ENCODE measurements at places on chromosomes 11 and 22.
A peak's percentile ranks its signal among the peaks of the same experiment; 100 is the strongest.

GRCh38 chr22:22011964-22012363, 29.4 kb upstream of the TOP3B start:
- no peak for DNase-seq

DNA sequence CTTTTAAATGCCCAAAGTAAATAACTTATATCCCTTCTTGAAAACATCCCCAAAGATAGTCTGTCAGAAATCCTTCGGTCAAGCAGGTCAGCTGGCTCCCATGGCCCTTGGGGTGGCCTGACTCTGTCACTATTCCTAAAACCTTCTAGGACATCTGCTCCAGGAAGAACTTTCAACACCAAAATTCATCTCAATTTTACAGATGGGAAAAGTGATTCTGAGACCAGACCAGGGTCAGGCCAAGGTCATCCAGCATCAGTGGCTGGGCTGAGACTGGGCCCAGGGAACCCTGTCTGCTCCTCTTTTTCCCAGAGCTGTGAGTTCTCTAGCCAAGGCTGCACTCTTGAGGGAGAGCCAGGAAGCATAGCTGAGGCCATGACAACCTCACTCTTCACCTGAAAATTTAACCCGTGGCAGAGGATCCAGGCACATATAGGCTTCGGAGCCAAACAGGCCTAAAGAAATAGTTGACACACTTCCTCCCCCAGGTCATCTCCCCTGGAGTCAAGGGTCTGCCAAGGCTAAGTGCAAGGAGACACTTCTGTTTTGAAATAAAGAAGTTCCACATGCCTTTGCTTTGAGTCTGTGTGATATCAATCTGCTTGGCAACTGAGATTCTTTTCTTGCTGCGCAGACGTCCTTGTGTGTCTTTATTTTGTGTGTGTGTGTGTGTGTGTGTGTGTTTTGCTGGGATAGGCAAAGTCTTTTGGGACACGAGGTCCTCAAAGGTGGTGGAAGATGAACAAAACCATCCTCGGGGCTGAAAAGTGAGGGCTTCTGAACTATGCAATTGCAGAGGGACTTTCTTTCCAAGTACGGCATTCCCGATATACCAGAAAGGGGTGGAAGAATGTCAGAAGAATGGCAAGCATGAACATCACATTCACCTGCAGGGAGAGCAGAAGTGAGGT, 16.8 kb upstream of the PRG2 start:
- no peak for DNase-seq

DNA sequence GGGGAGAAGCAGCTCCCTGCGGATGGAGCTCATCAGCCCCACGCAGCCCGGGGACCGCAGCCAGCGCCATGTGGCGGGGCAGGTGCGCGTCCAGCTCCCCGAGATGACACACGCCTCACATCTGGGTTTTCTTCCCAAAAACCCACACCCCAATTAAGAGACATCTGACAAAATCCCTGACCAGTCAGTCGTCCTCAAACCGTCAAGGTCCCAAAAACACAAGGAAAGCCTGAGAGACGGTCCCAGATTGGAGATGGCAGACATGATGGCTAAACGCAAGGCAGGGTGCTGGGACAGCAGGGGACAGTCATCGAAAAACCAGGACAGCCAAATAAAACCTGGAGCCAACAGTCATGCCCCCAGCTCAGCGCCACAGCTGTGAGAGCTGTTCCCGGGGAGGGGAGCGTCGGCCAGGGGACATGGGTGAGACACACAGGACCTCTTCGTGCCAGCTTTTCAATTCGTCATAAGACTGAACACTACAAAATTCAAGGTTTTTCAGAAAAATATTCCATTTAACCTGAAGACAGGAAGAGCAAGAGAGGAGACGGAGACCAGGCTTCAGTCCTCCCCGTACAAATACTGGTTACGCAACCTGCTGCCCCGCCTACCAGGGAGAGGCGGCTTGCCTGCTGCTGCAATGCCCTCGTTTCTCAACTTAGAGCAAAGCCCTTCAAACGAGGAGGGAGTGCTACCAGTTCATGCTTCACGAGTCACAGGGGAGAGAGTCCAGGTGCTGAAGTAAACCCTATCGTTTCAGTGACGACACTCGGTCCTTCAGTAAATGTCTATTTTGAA, 10.5 kb downstream of the TOLLIP start:
- no peak for DNase-seq

DNA sequence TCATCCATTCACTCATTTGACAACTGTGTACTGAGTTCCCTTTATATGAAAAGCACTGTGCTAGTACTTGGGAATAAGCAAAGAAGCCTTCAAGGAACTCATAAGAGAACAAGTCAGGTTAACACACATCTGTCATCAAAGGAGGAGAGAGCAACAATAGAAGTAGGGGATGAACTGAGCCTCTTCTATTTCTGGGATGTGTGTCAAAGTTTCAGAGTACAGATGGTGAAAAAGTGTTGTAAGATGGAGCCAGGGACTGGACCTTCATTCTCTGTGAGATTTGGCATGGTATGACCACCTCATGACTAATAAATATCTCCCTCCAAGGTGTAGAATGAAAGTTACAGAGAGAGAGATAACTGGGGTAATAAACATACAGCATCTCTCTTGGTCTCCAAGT, 349.8 kb upstream of the PLET1 start:
- DNase-seq, result no peak

DNA sequence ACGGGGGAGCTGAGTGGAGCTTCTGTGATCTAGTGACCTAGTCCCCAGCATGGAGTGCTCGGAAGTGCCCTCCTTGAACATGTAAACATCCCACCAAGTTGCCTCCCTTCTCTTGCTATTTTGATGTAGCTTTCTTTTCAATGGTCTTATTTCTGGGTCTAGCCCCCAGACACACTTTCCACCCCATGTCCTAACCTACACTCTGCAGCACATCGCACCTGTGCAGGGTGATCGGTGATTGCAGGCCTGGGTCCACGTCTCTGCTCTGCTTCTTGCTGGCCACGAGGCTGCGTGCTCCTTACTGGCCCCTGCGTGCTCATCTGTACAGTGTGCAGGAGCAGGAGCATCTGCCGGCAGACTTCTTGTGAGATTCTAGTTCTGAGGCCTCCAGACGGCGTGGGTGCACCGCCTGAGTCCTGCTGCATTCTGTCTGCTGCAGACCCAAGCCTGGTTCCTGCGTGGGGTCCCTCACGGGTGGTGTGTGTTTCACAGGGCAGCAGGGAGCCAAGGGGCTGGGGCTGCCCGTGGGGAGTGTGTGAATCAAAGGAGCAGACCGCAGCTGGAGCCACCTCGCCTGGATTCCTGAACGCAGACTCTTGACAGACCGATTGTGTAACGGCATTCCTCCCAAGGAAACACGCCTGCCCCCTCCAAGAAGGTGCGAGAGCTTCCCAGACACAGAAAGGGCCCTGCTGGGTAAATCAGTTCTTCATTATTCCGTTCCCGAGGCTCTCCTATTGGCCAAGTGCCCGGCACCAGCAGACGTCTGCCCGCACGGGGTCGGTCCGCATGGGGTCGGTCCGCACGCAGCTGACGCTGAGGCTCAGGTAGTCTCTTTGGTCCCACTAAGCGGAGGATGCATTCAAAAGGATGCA, 44.4 kb upstream of the MYEOV start:
- no peak for DNase-seq

DNA sequence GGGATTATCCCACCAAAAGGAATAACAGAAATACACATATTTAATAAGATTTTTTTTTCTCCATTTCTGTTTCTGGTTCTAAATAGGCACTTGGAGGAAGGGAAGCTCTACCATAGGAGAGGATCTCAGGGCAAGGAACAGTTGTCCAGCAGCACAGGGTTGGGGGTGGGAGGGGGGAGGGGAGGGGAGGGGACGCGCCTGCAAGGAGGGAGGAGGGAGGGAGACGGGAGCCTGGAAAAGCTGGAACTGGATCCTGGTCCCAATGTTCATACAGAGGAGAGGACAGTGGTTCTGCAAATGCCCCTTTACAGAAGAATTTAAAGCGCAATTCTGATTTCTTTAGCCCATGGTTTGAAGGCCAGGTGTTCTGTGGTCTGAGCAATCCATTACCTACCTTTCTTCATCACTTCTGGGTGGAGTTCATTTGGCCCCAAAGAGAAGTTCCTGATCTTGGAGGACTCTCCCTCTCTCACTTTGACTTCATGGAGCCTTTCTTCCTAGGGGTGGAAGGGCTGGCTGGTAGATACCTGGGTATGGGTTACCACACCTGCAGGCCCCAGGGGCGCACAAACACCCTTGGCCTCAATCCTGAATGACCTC, 348.9 kb upstream of the NCAM1 start:
- no peak for DNase-seq

- no peak for DNase-seq
Observed at GRCh38 chr11:114187173-114187572, 109.0 kb upstream of the NNMT start.

- DNase-seq, result no peak
Observed at GRCh38 chr11:77109236-77110019, 6.8 kb downstream of the OMP start.

GRCh38 chr11:65471447-65471891, 27.4 kb upstream of the MALAT1 start:
- DNase-seq, result no peak

GRCh38 chr11:11978792-11979487, 29.5 kb downstream of the DKK3 start:
- no peak for DNase-seq

DNA sequence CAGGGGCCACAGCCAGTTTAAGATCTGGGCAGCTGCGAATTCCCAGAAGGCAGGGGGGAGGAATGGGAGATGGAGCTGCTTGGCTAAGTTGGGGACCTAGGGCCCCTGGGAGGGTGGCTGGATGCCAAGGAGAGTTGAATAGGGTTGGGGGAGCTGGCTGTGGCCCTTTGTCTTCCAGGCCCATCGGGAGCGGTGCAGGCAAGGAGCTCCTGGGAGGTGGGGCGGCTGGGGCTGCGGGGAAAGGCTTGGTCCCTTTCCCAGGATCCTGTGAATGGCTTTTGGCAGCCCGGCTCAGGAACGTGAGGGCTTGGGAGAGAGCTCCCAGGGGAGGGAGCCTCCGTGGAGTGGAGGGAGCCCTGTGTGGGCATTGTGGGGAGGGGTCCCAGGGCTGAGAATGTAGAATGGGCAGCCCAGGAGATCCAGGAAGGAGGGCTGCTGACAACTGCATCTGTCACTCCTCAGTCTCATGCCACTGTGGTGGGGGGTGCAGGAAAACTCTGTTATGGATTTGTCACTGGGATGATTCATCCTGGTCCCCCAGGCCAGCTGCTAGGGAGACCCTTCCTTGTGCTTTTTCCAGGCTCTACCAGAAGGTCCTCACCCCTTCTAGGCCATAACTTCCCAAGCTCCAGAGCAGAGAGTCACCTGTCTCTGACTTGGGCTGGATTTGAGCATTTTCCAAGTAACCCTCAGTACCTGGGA, 6.0 kb downstream of the FREY1 start:
- no peak for DNase-seq

GRCh38 chr22:47295226-47295901, 532.9 kb downstream of the TBC1D22A start:
- no peak for DNase-seq

DNA sequence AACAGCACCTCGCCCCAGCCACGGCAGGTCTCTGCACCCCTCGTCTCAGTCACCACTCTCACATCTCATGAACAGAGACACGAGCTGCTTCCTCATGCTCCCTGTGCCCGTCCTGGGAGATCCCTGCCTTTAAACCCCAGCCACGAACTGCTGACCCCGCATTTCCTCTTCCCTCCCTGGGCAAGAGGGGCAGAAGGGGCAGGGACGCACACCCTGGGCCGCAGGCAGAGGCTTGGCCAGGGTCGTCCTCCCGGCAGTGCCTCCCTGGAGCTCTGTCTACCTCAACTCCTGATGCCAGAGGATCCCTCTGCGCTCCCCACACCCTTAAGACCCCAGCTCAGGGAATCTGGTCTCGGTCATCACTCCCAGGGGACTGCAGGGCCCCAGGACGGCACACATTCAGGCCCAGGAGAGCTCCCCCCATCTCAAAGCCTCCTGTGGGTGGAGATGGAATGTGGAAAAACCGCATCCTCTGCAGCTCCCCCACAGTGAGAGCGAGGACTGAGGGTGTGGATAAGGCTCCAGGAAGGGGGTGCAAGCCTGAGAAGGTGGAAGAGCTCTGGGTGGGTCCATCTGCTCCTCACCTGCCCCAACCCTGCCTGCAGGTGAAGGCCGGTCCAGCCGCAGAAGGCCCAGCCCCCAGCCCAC, 1.2 kb downstream of the BID start:
- DNase-seq, result no peak

- DNase-seq, result no peak
Observed at GRCh38 chr11:133705074-133705648, 140.2 kb downstream of the SPATA19 start.

DNA sequence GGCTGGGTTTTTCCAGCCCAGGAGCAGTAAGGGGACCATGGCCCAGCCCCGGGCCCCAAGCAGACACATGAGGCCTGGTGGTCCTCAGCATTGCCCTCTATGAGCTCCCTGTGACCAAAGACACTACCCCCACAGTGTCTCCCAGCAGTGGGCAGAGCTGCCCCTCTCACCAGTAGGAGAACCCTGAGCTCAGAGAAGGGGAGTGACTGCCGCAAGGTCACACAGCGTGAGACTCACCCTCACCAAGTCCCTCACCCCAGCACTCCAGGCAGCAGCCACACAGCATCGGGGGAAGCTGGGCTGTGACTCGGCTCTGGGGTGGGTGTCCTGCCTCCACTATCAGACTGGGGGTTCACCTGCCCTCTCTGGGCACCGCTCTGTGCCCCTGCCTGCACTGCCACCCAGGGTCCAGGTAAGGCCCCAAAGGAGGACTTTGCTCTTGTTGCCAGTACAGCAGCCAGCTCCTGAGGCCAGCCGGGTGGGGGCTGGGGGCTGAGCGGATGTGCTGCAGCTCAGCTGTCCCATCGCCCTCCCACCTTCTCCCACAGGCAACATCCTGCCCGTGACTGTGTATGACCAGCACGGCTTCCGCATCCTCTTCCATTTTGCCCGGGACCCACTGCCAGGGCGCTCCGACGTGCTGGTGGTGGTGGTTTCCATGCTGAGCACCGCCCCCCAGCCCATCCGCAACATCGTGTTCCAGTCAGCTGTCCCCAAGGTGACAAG, 7.9 kb upstream of the SH3BP1 start:
- DNase-seq, result peak; percentile 28

- DNase-seq, result peak; percentile 70
Observed at GRCh38 chr11:75022759-75023396, 34.1 kb downstream of the NEU3 start.

DNA sequence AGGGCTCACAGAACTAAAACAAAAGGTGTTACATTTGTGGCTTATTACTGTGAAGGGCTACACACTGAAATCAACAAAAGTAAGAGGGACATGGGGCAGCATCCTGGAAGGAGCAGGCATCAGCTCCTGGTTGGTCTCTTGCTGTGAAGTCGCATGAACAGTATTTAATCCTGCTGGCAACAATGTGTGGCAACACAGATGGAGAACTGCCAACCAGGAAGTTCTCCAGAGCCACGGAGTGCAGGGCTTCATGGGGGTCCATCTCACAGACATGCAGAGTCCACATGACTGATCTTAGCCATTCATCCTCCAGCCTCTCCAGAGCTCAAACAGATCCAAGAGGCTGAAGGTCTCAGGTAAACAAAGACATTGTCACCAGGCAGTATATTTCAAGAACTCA, 32.8 kb upstream of the FGF3 start:
- no peak for DNase-seq
